Activated T-cell treated with anti-CD3 and anti-CD28 coated beads for 1 hour (primary cell): ENCODE measurements at places on chromosomes 7 and 10.

DNA sequence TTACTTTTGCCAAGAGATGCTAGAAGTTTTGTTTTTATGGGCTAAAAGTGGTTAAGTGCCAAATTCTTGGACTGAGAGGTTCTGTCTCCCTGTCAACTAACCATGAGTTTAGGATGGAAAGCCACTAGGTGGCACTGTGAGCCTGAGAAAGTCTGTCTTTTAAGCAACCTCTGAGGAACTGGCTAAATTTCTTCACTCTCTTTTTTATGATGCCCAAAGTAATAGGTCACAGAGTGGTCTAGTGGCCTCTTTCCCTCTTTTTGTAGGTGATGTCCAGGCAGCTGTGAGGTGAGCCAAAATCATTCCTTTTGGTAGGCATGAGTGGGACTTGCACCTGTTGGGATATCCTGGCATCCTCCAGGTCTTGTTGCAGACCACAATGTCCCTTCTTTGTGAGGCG, 56.8 kb downstream of the SND1 start:
- peak; percentile 63 for DNase-seq

- no peak for DNase-seq
Measured at GRCh38 chr10:101292194-101293006, 61.6 kb upstream of the BTRC start.

GRCh38 chr7:138458576-138459412, 1.3 kb upstream of the TRIM24 start:
- no peak for DNase-seq

GRCh38 chr10:8499752-8500390, 445.4 kb downstream of the GATA3 start:
- DNase-seq, result no peak

GRCh38 chr10:76729841-76730487, 907.6 kb downstream of the KCNMA1 start:
- DNase-seq, result no peak

DNA sequence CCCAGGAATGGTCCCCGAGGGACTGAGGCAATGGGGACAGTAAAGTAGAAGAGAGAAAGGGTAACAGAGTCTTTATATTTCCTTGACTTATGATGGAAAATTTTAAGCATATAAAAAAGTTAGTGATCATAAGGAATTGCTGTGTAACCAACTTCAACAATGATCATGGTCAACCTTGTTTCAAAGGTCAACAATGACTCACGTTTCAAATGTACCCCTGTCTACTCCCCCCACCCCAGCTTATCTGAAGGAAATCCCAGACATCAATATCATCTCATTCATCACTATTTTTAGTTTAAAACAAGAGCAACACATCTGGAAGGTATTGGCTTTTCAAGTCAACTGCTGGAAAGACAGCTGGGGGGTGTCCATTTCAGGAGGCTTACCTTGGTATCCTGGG, 92.9 kb downstream of the SMURF1 start:
- DNase-seq, result no peak

DNA sequence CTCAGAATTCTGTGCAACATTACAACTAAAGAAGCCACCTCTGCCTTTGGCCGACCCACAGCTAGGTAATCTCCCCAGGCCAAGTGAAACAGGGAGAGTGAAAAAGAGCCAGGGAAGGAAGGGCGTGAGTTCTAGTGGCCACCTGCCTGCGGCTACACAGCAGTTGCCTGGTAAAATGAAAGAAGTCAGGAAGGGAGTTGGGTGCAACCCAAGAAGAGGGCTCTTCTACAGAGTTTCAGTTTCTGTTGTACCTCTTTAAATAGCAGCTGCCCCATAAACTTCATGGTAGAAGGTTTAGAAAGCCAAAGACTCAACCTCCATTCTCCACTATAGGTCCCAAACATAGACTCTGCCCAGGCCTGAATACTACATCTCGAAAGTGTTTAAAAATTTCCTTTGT, 76.2 kb upstream of the TMEM168 start:
- no peak for DNase-seq
